ENCODE measurements at places on chromosomes 12 and 14. TPM values are rescaled to one million over a fixed set of nuclear protein-coding genes. Genes with fewer than 3 reads are reported as not detected.

DNA sequence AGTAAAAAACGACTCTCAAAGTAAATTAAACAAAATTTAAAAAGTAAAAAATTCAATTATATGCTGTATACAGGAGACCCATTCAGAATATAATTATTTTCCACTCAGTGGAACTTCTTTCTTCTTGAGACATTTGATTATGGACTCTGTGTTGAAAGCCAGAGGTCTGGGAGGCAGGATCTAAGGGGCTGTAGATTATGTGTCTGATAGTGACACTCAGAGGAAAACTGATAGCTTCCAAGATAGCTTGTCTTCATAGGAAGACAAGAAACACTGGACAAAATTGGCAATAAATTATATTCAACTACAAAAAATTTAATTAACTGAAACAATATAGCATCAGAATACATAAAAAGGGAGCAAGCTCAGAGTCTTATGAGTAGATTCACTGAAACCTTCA, 135.8 kb downstream of the KITLG start:
- H3K27me3 ChIP-seq: no peaks in the 10 kb centered on the region
- no peak overlapping the region for H3K4me3 ChIP-seq
- no peak overlapping the region for H3K27ac ChIP-seq

Gene SCARB1
- total RNA-seq: 10.5 TPM

Gene DPF3
- 20.6 TPM for total RNA-seq

DNA sequence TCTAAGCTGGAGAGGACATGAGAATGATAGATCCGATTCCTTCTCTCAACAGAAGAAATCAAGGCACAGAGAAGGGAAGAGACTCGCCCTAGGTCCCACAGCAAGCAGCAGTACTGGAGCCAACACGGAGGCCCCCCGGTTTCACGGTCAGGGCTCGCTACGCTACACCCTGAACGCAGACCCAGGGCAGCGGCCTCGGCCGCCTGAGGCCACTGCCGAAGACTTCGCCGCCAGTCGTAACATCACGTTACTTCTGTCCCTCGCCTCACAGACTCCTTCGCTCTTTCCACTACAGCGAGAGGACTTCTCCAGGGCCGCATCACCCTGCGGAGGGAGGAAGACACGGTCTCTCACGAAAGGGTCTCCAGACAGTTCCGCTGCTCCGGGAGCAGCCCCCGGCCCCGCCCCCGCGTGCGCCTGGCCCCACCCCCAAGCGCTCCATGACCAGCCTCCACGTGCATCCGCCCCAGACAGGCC, 411 bp upstream of the DCAF4 start:
- no peaks in the 10 kb centered on the region for H3K36me3 ChIP-seq
- no peaks in the 10 kb centered on the region for H3K27me3 ChIP-seq
- H3K27ac ChIP-seq: peak overlapping the region; percentile 44
- peak overlapping the region; percentile 83 for H3K4me3 ChIP-seq
- DNase-seq: no peak

GRCh38 chr14:99073431-99073830, 198.6 kb downstream of the BCL11B start:
- no peak overlapping the region for H3K27ac ChIP-seq
- H3K27me3 ChIP-seq: no peaks in the 10 kb centered on the region
- DNase-seq: no peak

Measured in heart left ventricle (tissue), 16 donors.